CD4-positive, alpha-beta T cell treated with Interleukin-21 for 1 hour (primary cell): ENCODE measurements at places on chromosomes 6 and 20.

- no peak for DNase-seq
Measured at GRCh38 chr6:27517928-27518787, 45.3 kb upstream of the ZNF184 start.

GRCh38 chr6:22112461-22112860 is 184.4 kb downstream of the PRL start:
- no peak for DNase-seq

- DNase-seq: no peak
Measured at GRCh38 chr6:125558907-125559306, 190.5 kb upstream of the HEY2 start.

- DNase-seq: no peak
Measured at GRCh38 chr20:48193627-48194425, 408.5 kb upstream of the SULF2 start.

- DNase-seq: no peak
Measured at GRCh38 chr6:113208726-113209125, 648.4 kb upstream of the MARCKS start.

DNA sequence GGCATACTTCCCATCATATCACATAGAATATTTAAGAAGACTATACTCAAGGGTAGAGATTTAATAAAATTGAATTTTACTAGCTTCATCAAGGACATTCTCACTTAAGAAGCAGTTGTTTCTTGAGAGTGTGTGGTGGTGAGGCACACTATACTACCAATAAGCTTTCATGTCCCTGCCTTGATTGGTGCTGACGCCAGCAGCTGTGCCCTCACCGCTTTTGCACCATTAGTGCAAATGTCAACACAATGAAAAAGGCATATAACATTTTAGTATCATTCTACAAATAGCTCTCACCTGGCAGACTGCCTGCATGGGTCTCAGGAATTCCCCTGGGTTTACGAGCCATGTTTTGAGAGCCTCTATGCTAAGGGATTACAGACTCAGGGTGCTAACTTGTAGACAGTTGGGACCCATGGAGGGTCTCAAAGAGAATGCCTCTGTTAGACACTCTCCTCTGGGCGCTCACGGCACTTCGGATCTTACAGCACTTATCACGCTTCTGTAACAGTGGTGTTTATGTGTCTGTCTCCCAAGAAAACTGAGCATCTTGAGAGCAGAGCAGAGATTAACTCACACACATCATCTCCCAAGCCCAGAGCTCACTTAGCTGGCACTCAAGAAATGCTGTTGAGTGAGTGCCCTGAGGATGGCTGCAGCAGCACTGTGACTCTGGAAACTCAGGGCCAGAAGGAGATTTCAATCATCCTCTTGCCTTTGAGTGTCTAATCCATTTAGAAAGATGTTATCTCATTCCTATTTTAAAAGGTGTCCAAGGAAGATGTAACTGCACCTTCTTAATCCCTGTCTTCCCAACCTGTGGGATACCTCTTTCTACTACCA is 143.3 kb upstream of the GPR6 start:
- DNase-seq: no peak

GRCh38 chr6:72080260-72080941 is 194.1 kb downstream of the RIMS1 start:
- DNase-seq: no peak

GRCh38 chr6:163469459-163469985 is 55.0 kb downstream of the QKI start:
- DNase-seq: no peak

DNA sequence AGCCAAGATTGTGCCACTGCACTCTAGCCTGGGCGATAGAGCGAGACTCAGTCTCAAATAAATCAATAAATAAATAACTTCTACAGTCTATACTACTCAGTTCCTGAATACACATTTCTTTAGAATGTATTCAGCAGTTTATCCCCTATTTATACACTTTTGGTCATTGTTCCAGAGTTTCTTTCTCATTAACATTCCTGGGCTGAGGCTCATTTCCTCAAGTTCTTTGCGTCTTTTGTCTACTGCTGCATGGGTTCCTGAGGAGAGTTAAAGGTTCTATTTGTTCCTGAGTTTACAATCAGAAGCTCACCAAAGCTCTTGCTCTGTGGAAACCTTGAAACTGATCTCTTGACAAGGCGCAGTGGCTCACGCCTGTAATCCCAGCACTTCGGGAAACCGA is 37.7 kb upstream of the SASH1 start:
- no peak for DNase-seq

GRCh38 chr20:41424546-41424945 is 57.9 kb upstream of the EMILIN3 start:
- DNase-seq: no peak

DNA sequence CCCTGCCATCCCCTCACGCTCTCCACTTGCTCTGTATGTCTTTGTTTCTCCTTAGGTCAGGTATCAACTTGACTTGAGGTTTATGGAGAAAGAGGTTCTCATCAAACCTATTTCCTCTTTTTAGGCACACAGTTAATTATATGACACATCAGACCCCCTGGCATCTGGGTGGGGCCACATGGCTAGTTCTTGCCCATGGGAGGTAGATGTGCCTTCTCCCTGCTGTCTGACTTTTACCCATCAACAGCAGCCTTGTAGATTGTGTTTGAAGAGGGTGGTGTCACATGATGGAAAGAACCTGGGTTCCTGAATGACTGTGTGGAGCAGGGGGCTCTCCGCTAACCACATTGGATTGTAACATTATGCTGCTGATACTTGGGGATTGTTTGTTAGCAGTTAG is 7.2 kb upstream of the UQCC2 start:
- DNase-seq: no peak

DNA sequence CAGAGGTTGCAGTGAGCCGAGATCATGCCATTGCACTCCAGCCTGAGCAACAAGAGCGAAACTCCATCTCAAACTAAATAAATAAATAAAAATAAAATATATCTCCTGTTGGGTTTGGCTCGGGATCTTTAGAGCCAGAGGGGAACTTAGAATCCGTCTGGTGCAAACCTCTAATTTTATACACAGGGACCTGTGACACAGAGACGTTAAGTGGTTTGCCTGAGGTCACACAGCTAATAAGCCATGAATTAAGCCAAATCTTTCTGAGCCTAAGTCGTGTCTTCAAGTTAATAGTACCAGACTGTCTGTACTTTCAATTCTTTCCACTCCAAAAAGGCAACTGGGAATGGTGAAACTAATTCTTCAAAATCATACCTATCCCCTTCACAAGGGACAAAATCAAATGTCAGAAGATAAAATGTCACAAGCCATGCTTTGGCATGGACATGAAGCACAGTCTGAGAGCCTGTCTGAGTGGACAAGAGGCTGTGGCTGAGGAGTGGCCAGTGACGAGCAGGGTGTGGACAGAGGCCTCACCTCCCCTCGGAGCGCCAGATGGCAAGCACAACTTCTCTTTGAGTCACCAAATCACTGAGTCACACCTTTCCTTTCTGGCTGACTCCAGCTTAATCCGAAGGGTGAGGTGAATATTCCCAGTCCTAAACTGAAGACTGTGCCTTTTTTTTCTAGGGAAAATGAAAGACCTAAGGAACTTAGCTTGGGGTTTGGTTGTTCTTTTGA is 177.4 kb downstream of the TFAP2A start:
- DNase-seq: no peak

DNA sequence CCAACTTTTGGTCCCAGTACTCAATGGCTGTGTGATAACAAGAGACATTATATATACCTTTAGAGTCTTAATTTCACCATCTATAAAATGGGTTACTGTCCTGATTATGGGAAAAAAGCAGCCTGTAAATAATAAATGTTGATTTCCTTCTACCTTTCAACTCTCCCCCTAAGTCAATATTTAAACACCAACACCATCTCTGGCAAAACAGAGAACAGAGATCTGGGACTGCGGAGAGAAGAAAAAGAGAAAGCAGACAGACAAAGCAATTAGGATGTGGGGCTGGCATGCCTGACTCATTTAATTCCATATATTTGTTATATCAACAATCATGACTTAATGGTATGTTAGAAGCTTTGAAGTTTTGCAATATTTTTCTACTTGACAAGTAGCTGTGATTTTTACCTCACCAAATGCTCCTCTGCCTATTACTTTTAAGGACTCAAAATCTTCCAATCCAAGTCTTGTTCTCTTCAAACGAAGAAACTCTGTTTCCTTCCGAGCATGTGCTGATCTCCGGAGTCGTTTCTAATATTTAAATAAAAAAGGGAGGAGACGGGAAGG is 23.3 kb downstream of the STK38 start:
- no peak for DNase-seq

DNA sequence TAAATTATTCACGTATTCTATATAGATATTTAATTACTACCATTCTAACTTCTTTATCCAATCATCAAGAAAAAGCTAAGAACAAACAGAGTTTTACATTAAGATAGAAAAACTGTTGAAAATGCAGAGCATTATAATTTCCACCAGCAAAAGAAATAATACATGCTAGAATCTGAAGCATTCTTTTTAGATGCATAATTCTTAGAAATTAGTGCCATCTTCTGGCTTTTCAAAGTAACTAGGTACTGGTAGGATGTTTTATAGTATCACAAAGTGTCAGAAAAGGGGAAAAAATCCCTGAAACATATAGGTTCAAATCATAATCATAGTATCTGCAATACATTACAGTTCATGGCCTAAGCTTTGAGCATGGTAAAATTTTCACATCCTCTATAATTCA is 178.9 kb downstream of the PHF3 start:
- no peak for DNase-seq

DNA sequence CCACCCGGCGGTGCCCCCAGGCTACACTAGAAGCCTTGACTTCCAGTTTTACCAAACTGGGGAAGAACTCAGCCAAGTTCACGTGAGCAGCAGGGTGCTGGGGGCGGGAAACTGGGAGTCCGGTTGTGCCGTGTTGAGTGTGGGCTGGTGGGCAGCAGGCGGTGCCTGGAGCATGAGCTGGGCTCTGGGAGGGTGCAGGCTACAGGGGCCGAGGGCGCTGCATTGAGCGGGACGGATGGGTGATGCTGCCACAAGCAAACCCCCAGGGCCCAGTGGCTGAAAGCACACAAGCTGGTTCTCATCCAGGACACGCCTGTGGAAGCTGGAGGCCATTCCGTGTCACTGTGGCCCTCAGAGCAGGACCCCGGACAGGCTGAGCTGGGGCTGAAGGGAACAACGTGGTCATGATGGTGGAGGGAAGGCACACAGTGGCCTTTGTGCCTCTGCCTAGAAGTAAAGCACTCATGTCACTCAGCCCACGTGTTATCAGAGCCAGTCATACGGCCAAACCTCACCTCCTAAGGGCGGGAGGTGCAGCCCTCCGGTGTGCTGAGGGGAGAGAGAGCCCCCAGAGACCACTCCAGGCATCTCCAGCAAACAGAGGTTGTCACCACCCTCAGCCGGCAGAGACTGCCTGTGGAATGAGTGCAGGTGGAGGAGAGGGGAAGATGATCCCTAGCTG is 29.5 kb downstream of the RBM38 start:
- no peak for DNase-seq

DNA sequence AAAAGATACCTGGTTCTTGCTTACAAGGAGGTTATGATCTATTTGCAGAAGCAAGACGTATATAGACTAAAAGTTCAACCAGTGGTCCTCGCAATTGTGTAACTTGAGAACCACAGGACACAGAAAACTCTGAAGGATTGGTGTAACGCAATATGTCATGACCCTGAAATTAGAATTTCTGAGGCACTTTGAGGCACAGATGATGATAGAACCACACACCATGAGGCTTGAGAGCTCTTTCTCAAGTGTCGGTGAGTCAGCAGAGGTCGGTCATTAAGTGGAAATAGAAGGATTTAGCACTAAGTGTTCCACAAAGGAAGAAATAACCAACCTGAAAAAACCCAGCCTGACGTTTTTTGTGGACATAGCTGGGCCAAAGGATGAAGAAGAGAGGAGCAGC is 15.3 kb upstream of the CCN2 start:
- no peak for DNase-seq

DNA sequence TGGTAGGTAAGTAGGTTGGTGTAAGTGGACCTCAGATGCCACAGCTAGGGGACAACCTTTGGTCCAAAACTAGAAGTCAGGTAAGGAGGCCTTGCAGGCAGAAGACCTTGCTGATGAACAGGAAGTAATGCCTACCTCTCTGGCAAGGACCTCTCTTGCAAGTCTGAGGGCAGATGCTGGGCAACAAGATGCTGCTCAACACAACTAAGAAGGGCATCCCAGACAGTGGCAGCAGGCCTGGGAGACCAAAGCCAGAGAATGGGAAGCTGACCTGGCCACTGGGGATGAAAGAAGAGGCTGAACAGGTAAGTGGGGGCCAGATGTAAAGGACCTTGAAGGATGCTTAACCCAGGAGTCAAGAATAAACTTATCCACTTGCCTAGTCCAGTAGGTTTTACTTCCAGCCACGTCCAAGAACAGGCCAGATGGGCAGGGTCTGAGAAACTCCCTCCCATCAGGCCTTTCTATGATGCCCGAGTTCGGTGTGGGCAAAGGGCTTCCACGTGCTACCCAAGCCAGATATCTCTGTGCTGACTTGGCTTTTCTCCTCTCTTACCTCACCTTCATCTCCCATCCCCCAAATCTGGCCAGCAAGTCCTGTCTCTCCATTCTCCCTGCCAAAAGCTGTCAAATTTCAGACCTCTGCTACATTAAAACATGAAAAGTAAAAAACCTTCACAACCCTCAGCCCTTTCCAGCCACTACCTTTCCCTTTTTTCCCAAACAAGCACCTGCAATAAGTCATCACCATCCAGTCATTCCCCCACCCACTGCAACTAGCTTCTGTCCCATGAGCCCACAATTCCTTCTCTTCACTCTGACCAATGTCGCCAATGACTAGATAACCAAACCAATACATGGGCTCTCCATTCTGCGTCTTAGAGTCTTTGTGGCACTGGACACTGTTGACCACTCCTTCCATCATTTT is 11.5 kb upstream of the PLCG1 start:
- DNase-seq: no peak

DNA sequence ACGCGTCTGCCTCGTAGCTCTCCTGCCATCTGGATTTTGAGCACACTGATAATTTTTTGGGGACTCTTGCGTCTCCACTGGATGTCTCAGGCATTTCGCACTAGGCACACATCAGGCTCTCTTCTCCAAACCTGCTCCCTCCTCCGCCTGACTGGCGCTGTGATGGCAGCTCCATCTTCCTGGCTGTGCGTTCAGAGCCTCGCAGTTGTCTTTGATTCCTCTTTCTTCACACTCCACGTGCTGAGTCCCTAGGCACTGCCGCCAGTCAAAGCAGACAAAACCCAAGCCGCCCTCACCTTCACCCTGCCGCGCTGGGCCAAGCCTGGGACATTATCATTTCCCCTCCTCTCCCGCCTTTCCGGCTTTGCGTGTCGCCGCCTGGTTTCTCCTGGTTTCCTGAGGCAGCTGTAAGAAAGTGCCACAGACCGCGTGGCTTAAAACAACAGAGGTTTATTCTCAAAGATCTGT is 778 bp downstream of the PSMG4 start:
- DNase-seq: peak; percentile 20

GRCh38 chr6:66533921-66534404 is 826.9 kb upstream of the EYS start:
- no peak for DNase-seq

GRCh38 chr20:34472246-34472925 is 43.8 kb upstream of the DYNLRB1 start:
- no peak for DNase-seq

GRCh38 chr20:58523072-58523970 is 8.1 kb upstream of the APCDD1L start:
- no peak for DNase-seq
